ENCODE measurements at places on chromosomes 5 and 9. TPM values are rescaled to one million over a fixed set of nuclear protein-coding genes. Genes with fewer than 3 reads are reported as not detected.

The STKLD1 gene
- 0.49 TPM for total RNA-seq

The NR5A1 gene
- not detected for total RNA-seq

The MEIKIN gene
- total RNA-seq: not detected

The NR2F1-AS1 gene
- total RNA-seq: 6.5 TPM

The CYLC2 gene
- not detected for total RNA-seq

The AMBP gene
- not detected for total RNA-seq

The HTR1A gene
- not detected for total RNA-seq

The CHSY3 gene
- 3.9 TPM for total RNA-seq

The TAS2R1 gene
- total RNA-seq: not detected

Measured in mesangial cell (primary cell).